Ecto neural progenitor cell (in vitro differentiated cells): ENCODE measurements at places on chromosomes 1 and 21.

GRCh38 chr1:46687921-46688509 lies 16.4 kb downstream of the TEX38 start:
- no peak for DNase-seq

- DNase-seq, result no peak
These were observed 46.8 kb downstream of the NTMT2 start for GRCh38 chr1:170192546-170192945.

GRCh38 chr21:28943631-28944030 lies 49.0 kb downstream of the LTN1 start:
- DNase-seq, result no peak

DNA sequence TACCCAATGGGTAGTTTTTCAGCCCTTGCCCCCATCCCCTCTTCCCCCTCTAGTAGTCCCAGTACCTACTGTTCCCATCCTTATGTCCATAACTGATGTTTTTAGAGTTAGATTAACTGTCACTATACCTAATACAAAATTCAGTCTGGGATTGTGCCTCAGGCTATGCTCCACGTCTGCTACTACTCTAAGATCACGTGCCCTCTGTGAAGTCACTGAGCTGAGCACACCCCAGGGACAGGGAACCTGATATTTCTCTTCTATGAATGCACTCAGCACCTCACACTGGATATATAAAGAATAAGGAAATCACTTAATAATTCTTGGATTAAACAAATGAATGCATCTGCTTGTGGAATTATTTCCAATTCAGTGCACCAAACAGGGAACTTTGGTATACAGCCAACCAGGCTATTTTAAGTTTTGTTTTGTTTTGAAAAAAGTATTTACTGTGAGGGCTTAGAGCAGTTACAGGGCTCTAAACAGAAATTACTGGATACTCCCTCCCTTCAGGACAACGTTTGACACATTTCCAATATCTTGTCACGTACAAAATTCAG lies 307.9 kb downstream of the SMYD3 start:
- DNase-seq, result no peak

- no peak for DNase-seq
These were observed 32.1 kb downstream of the FAM151A start for GRCh38 chr1:54591127-54591756.

- no peak for DNase-seq
These were observed 28.7 kb upstream of the TTLL10 start for GRCh38 chr1:1144843-1145546.

GRCh38 chr1:32405672-32406467 lies 11.6 kb upstream of the BSDC1 start:
- no peak for DNase-seq

GRCh38 chr1:170853302-170853701 lies 82.0 kb upstream of the MROH9 start:
- no peak for DNase-seq

DNA sequence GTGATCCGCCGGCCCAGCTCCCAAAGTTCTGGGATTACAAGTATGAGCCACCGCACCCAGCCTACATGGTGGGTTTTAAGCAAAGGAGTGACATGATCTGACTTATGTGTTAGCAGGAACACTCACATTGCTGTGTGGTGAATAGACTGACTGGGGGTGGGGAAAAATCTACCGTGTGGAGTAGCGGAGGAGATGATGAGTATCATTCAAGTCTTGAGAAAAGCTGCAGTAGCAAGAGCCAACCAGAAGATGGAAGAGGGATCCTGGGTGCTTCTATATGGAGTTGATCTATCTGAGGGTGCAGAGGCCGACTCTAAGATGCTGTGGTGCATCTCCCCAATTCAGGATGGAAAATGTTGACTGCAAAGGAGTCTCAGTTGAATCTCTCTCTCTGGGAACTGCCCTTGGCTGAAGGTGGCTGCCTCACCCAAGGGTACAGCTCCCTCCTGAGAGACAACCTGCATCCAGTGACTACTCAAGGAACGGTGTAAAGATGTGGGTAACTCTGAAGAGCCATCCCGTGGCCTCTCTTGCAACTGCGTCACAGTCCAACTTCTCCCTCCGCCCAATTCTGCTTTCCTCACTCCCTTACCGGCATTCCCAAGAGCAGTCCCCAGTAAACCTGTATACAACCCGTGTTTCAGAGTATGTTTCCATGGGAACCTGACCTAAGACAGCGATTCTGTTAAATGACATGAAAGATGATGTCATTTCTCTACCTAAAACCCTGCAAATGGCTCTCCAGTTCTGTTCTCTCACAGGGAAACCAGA lies 7.4 kb upstream of the B3GALNT2 start:
- DNase-seq, result no peak

GRCh38 chr1:111739194-111739924 lies at the start of gene INKA2:
Gene INKA2, minus strand, starts transcription at chr1:111739395. Its CDS starts 153 bp downstream, at chr1:111739242.
- peak; percentile 94 for DNase-seq

GRCh38 chr1:206037581-206037980 lies 13.9 kb upstream of the CTSE start:
- DNase-seq, result no peak

DNA sequence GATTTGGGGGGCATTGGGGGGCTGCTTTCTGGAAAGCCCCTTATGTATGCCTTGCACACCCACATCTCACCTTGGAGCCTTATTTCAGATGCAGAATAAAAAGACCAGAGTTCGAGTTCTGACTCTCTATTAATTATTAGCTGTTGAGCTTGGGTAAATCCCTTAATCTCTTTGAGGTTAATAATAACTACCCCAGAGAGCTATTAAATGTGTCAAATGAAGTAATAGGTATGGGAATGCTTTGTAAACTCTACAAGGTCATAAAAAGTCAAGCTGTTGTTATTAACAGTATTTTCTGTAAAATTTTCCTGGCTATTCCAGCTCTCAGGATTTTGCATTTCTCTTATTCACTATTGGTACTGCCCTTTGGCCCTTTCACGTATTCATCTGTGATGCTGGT lies 122.9 kb downstream of the ROR1 start:
- no peak for DNase-seq

GRCh38 chr1:27726173-27727044 lies 648 bp downstream of the FAM76A start:
- peak; percentile 85 for DNase-seq

DNA sequence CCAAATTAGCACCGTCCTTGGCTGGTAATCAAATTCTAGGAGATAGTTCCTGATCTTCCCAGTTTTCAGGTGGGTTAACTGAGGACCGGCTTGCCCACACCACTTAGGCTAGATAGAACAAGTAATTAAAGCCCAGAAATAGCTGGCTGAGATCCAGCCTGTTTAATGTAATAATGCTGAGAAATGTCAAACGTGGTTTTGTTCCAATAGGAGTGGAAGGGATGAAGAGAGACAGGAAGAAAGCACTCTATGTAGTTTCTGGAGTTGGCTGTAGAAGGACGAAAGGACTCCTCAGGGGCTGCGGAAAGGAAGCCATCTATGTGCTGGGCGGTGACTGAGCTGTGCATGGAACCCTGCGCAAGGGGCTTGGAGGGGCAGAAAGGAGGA lies 18.6 kb downstream of the NAV1 start:
- DNase-seq, result no peak

- DNase-seq, result no peak
These were observed 39.5 kb downstream of the USP48 start for GRCh38 chr1:21743476-21743875.

DNA sequence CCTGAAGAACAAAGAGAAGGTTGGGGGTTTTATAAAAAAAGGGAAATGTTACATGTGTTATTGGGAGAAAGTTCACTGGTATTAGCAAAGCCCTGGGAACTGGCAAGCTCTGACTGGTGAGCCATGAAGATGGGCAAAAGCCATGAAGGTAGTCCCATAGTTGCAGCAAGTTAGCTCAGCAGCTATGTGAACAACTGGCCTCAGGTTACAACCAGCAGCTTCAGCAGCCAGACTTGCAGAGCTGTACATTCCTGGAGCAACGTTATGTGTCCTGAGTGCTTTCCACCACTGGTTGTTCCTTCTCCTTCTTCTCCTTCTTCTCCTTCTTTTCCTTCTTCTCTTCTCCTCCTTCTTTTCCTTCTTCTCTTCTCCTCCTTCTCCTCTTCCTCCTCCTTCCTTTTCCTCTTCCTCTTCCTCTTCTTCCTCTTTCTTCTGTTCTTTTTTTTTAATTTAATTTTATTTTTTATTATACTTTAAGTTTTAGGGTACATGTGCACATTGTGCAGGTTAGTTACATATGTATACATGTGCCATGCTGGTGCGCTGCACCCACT lies 56.1 kb upstream of the TLR5 start:
- no peak for DNase-seq

DNA sequence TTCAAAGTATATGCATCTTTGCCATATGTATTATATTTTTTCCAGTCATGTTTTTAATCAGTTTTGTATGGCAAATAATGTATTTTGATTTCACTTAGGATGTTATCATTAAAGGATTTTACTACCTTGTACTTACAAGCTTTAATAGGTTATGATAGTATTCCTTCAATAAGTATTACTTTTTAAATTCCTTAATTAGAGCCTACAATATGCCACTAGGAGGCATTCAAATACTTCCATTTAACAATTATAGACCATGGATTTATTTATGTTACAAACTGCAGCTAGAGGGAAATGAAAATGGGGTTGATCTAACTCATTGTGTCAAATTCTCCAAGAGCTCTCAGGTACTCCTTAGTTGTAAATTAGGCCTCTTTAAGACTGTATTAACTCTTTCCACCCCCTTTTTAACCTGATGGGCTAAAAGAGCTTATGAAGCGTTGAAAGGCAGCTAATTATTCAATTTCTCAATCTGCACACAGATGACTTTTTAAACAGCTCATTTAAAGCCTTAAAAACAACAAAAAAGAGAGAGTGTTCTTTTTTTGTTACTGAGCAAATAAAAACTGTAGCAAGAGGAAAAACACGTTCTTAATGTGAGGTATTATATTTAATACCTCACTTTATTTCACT lies 156.2 kb downstream of the DENND1B start:
- no peak for DNase-seq

- DNase-seq, result no peak
These were observed 14.4 kb downstream of the SH3GLB1 start for GRCh38 chr1:86718786-86719185.

DNA sequence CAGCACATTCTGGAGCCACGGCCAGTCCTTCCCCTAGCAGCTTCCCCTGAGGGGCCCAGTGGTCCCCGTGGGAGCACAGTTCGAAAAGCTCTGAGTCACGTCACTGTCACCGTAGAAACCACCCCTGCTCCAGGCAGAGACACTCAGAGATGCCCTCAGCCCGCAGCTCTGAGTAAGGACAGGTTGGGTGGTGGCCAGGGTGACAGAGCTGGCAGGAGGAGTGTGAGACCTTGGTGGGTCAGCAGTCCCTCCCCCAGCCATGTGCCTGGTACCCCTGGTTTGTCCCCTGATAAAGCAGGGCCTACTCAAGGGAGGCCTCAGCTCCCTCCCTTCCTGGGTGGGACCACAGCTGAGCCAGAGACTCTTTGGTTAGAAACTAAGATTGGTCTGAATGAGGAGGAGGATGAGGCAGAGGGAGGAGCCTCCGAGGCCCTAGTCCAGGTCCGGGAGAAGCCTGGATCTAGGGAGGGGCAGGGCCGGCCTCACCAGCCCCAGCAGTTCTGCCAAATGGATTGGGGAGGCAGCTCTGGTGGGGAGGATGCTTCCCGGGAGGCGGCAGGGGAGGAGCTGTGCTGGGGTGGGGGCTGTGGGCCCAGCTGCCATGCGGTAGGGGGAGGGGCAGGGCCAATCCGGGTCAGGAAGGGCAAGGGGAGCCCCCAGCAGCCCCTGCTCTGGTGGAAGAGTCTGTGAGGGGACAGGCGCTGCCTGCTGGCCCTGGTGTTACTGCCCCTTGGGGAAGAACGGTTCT lies 55.2 kb downstream of the SLC9A1 start:
- peak; percentile 65 for DNase-seq

DNA sequence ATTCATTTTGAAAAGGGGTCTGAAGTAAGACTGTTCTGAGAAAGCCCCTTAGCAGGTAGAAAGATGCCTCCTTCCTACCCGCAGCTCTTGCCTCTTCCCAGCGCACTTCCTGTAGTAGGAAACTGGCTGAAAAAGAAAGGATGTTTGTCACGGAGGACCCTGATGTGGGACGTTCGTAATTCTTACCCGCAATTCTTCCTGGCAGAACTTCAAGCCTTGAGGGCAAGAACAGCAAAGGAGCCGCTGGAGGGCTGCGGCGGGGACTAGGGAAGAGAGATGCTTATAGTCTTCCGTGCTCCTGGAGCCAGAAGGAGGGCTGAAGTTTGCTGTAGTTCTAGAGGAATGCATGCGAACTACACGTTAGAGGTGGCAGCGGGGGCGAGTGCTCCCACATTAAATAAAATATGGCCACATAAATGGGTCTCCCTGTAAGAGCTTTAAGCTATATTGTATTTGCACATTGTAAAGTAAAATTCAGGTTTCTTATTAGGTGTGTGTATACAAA lies 6.3 kb downstream of the C1orf53 start:
- DNase-seq, result peak; percentile 64

DNA sequence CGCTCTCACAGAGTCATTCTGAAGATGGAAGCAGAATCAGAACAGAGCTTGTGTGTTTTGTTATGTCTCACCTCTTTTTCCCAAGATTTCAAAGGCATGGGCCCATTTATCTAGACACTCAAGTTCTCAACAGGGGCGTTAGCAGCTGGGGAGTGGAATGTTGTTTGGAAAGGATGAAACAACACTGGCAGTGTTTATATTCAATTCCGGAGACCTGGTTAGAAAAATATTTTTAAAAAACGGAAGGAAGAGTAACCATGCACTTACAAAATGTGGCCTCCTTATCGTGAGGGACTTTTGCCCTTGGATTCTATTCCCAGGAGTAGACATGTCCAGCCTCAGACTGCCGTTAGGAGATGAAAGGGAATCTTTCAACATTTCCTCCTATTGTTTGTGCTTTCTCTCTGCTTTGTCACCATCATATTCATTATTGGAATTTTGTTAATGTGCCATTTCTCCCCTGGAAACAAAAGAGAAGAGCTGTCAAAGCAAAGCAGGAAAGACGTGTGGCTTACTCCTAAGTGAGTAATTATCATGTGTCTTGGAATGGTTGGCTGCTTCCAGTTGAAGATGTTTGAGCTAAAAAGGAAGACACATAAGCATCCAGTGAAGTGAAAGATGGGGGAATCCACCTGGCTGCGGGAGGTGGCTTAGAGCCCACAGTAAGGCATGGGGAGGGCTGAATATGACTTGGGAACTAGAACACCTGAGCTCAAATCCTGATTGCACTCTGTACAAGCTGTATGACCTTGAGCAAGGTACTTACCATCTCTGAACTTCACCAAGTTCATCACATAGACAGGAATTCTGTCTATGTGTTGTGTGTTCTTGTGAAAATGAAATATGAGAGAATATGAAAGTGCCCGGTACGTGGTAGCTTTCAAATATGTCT lies 71.7 kb upstream of the JUN start:
- DNase-seq, result no peak

- no peak for DNase-seq
These were observed 3.3 kb downstream of the CHRM3 start for GRCh38 chr1:239389703-239390102.

- no peak for DNase-seq
These were observed 19.4 kb downstream of the ABCG1 start for GRCh38 chr21:42238185-42238934.
